ENCODE measurements at places on chromosomes 5 and 9. TPM values are rescaled to one million over a fixed set of nuclear protein-coding genes. Genes with fewer than 3 reads are reported as not detected.

- no peak for DNase-seq
- peaks cover 15% of the 10 kb centered on the region for H3K27me3 ChIP-seq
- H3K4me3 ChIP-seq: no peak overlapping the region
- H3K27ac ChIP-seq: no peak overlapping the region
- H3K4me1 ChIP-seq: no peaks in the 10 kb centered on the region
Measured at GRCh38 chr5:65203746-65204145, 278.0 kb downstream of the ADAMTS6 start.

GRCh38 chr9:16143947-16144890 is 591.4 kb downstream of the CCDC171 start:
- no peak for DNase-seq
- H3K4me1 ChIP-seq: no peaks in the 10 kb centered on the region
- no peak overlapping the region for H3K27ac ChIP-seq
- H3K4me3 ChIP-seq: no peak overlapping the region
- H3K36me3 ChIP-seq: no peaks in the 10 kb centered on the region

DNA sequence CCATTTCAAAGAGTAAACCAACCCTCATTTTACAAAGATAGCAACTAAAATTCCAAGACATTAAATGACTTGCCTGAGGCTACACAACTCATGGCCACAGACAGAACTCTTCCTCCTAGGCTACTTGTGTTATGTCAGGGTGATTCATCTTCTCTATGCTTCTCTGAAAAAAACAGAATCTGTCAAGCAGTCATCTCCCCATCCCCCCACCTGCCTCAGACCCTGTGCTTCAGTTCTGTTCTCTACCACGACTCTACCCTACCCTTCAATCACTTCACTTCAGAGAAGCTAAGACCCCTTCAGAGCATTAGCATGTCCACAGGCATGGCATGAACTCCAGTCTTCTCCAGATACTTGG is 277.7 kb upstream of the PTGER4 start:
- H3K27me3 ChIP-seq: no peaks in the 10 kb centered on the region
- H3K4me1 ChIP-seq: peaks cover 65% of the 10 kb centered on the region
- H3K27ac ChIP-seq: peak overlapping the region; percentile 50

- no peaks in the 10 kb centered on the region for H3K27me3 ChIP-seq
- no peak overlapping the region for H3K27ac ChIP-seq
- no peak overlapping the region for H3K4me3 ChIP-seq
- no peaks in the 10 kb centered on the region for H3K36me3 ChIP-seq
Measured at GRCh38 chr5:31116466-31117031, 76.9 kb upstream of the CDH6 start.

- peak; percentile 49 for DNase-seq
- no peaks in the 10 kb centered on the region for H3K27me3 ChIP-seq
- H3K4me3 ChIP-seq: peak overlapping the region; percentile 96
- peaks cover 43% of the 10 kb centered on the region for H3K4me1 ChIP-seq
- H3K27ac ChIP-seq: peak overlapping the region; percentile 87
- peaks cover 57% of the 10 kb centered on the region for H3K36me3 ChIP-seq
Measured at GRCh38 chr5:179732918-179733771, 523 bp downstream of the MAML1 start.

- H3K4me1 ChIP-seq: peaks cover 39% of the 10 kb centered on the region
- H3K27me3 ChIP-seq: no peaks in the 10 kb centered on the region
- H3K36me3 ChIP-seq: peaks cover 3% of the 10 kb centered on the region
- no peak overlapping the region for H3K27ac ChIP-seq
- DNase-seq: no peak
Measured at GRCh38 chr5:173785400-173785799, 102.7 kb upstream of the CPEB4 start.

- no peak overlapping the region for H3K4me3 ChIP-seq
- DNase-seq: no peak
- H3K27me3 ChIP-seq: no peaks in the 10 kb centered on the region
- no peaks in the 10 kb centered on the region for H3K36me3 ChIP-seq
- no peak overlapping the region for H3K27ac ChIP-seq
Measured at GRCh38 chr9:1979741-1980367, 35.3 kb upstream of the SMARCA2 start.

- no peaks in the 10 kb centered on the region for H3K4me1 ChIP-seq
- H3K4me3 ChIP-seq: no peak overlapping the region
- no peak for DNase-seq
- no peak overlapping the region for H3K27ac ChIP-seq
- H3K36me3 ChIP-seq: no peaks in the 10 kb centered on the region
- peaks cover 5% of the 10 kb centered on the region for H3K27me3 ChIP-seq
Measured at GRCh38 chr5:16413166-16413860, 52.3 kb downstream of the ZNF622 start.

KIAA1958 gene
- 6.9 TPM for total RNA-seq

QSOX2 gene
- 13.4 TPM for total RNA-seq

PCDHAC2 gene
- not detected for total RNA-seq

ADAMTS19 gene
- total RNA-seq: not detected

LRSAM1 gene
- total RNA-seq: 26.9 TPM

MYMK gene
- total RNA-seq: not detected
